ENCODE measurements at places on chromosomes 13 and 19.
A peak's percentile ranks its signal among the peaks of the same experiment; 100 is the strongest.

- DNase-seq = no peak
These were observed at the start of gene CADM4 for GRCh38 chr19:43639519-43640423. TSS of gene CADM4 (minus strand) at chr19:43639850. CDS start at chr19:43639790, 60 bp downstream.

DNA sequence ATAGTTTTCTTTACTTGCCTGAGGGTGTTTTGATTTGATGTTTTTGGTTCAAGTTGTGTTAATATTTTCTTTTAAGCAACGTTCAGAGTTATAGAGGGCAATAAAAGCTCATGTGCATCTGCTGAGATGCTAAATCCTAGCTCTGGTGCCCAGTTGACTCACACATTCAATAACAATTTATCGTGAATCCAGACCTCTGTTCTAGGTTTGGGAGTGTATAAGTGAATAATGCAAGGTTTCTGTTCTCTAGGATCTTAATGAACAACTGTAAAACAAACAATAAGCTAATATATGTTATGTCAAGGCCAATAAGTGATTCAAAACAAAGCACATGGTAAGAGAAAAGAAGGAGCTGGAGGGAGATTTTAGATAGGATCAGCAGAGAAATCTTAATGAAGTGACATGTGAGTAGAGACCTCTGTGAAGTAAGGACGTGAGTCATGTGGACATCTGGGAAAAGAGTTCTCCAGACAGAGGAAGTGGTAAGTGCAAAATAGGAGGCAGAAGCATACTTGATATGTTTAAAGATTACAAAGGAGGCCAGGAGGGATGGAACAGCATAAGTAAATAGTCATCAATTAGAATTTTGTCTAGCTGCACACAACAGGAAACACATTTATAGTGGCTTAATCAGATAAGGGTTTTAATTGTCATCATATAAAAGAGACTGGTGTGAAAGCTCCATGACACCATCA lies 278.5 kb upstream of the HTR2A start:
- no peak for DNase-seq

GRCh38 chr13:74136084-74136658 lies 2.0 kb upstream of the KLF12 start:
- DNase-seq = peak; percentile 23

- DNase-seq = no peak
These were observed 2.1 kb downstream of the NUMBL start for GRCh38 chr19:40688309-40688708.

- no peak for DNase-seq
These were observed 89.9 kb downstream of the COL4A2 start for GRCh38 chr13:110396913-110397381.

GRCh38 chr19:48623556-48624066 lies 4.3 kb downstream of the SPHK2 start:
- no peak for DNase-seq

- DNase-seq = no peak
These were observed 32.0 kb downstream of the DHX34 start for GRCh38 chr19:47381121-47381520.

Data from posterior cingulate gyrus (tissue), 11 donors.